ENCODE measurements at places on chromosomes 5 and 9. TPM values are rescaled to one million over a fixed set of nuclear protein-coding genes. Genes with fewer than 3 reads are reported as not detected.

TRPM6 gene
- 0.09 TPM for polyA plus RNA-seq

KCNN2 gene
- not detected for polyA plus RNA-seq

PPP3R2 gene
- not detected for polyA plus RNA-seq

SLC36A3 gene
- not detected for polyA plus RNA-seq

KCNV2 gene
- polyA plus RNA-seq = not detected

CEMIP2 gene
- polyA plus RNA-seq = 10.3 TPM

HTR1A gene
- not detected for polyA plus RNA-seq

NAIP gene
- 3.6 TPM for polyA plus RNA-seq

DDX4 gene
- not detected for polyA plus RNA-seq

SLC6A3 gene
- not detected for polyA plus RNA-seq

DNA sequence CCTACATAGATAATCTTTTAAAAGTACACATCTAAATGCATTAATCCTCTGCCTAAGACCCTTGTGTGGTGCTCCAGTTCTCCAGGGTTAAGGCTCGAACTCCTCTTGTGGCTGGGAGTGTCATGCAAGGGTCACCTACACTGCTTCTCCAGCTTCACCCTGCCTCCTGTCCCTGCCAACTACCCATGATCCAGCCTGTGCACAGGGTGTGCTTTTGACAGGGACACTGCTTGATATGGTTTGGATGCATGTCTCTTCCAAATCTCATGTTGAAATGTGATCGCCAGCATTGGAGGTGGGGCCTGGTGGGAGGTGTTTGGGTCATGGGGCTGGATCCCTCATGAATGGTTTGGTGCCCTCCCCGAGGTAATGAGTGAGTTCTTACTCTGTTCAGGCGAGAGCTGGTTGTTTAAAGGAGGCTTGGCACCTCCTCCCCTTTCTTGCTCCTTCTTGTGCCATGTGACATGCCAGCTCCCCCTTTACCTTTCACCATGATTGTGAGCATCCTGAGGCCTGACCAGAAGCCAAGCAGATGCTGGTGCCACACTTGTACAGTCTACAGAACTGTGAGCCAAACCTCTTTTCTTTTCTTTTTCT is 48.5 kb downstream of the SLC22A5 start:
- no peak for DNase-seq

DNA sequence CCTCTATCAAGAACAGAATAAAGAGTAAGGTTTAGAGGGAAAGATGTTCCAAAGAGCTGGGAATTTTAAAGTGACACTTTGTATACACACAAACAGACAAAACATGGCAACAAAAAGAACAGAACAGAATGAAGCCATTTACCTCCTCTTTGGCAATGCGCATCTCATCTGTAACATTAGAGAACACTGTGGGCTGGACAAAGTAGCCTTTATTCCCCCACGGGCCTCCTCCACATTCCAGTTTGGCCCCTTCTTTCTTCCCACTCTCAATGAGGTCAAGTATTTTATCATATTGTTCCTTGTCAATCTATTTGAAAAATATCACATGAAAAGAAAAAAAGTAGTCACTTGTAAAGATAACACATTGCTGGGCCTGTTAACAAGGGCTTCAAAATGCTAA is 41.0 kb downstream of the ALDH1A1 start:
- no peak for DNase-seq

GRCh38 chr9:85425153-85425611 is 316.6 kb downstream of the AGTPBP1 start:
- DNase-seq = peak; percentile 73

GRCh38 chr9:93082841-93083411 is 13.1 kb upstream of the CARD19 start:
- no peak for DNase-seq

DNA sequence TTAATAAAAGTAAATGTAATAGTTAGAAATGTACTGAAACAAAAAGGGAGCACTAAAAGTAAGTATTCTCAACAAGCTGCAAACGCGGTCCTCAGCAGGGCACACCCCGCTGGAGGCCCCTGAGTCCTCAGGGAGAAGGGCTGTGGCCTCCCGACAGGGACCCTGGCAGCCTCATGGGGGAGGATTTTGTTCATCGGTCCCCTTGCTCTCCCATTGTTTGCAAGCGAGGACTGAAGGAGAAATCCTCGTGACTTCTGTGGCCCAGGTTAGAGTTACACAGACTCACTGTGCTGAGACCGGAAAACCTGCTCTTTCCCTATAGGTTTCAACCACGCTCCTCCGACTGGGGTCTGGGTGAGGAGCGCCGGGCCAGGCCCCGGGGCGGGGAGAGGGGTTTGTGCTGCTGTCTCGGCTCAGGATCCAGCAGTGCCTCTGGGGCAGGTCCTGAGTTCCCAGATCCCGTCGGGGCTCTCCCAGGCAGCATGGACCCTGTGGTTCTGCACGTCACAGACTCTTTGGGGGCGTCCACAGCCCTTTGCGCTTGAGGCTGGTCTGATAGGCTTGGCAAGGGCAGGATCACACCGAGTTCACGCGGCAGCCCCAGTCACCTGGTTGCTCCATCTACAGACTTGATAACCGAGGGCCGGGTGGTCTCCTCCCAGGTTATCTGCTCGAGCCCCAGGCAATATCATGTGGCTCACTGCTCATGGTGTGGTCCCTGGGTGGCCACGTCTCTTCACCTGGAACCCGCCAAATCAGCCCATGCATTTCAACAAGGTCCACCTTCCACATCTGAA is 38.8 kb downstream of the MRPL36 start:
- no peak for DNase-seq

- DNase-seq = peak; percentile 4
These were observed 18.8 kb upstream of the FCN1 start for GRCh38 chr9:134936346-134937163.

GRCh38 chr9:82091100-82091499 is 102.5 kb downstream of the SPATA31D1 start:
- DNase-seq = no peak

- DNase-seq = no peak
These were observed 8.3 kb downstream of the CDK5RAP2 start for GRCh38 chr9:120571443-120572257.

DNA sequence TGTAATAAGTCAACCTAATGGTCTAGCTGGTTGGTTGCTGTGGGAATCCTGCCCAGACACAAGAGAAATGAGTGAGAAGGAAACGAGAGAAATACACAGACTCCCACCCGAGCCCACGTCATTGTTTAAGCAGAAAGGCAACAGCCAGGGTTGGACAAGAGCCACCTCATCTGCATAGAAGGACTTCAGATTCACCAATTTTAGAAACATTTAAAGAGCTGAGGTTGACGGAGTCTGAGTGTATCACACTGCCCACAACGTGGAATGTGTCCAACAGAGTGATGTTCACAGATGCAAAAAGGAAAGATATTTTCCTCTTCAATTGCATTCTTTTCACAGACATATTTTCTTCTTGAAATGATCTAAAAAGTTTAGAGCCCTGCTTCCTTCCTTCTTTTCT is 349.5 kb downstream of the AGTPBP1 start:
- no peak for DNase-seq

DNA sequence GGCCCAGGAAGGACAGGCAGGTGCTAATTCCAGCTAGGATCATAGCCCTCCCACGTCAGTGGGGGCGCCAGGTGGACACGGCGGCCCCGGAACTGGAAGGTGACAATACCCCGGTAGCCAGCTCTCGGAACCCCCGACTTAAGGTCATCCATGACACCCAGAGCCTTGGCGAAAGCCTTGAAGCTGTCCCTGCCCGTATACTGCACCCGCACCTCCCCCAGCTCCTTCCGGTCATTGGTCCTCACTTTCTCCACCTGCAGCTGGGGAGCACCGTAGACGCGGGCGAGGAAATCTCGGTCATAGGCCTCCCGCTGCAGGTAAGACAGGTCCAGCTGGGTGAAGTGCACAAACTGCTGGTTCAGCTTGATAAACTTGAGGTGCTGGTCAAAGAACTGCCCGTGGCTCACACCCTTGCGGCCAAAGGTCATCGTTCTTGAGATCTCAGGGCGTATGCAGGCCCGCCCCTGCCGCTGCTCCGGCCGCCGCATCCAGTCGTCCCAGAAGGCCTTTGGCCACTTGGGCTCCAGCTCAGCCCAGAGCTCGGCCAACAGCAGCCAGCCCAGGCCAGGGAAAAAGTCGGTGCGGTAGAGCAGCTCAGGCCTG is 10.9 kb downstream of the MGAT1 start:
- DNase-seq = no peak

GRCh38 chr9:27347889-27348288 is 50.9 kb upstream of the EQTN start:
- DNase-seq = no peak

GRCh38 chr5:53076014-53076583 is 33.5 kb downstream of the MOCS2 start:
- DNase-seq = no peak

DNA sequence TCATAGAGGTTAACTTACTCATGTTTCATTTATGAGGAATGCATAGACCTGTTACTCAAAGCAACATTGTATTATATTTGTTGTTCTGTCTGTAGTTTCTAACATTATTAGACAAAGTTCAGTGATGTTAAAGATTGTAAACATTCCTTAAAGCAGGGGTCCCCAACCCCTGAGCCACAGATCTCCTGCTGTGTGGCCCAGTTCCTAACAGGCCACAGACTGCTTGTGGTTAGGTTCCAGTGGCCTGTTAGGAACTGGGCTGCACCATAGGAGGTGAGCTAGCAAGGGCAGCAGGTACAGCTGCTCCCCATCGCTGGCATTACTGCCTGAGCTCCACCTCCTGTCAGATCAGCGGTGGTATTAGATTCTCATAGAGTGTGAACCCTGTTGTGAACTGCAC is 181.1 kb downstream of the KDM4C start:
- no peak for DNase-seq

- DNase-seq = peak; percentile 9
These were observed 1672.0 kb upstream of the CDH9 start for GRCh38 chr5:28710360-28710759.

DNA sequence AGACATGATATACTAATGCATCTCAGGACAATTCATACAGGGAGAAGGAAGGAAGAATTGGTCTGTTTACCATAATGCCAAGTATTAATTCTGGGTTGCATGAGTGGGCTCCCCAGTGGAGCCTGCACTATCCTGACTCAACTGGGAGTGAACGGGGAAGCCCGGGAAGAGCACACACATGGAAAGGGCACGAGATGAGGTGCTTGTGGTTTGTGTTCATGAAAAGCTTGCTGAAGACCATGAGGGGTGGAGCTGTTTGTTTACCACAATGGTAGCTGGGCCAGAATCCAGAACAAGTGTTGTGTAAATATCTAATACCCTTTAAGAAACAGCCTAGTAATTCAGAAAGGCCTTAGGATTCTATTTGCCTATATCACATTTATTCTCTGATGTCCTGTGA is 44.6 kb downstream of the POC5 start:
- no peak for DNase-seq

DNA sequence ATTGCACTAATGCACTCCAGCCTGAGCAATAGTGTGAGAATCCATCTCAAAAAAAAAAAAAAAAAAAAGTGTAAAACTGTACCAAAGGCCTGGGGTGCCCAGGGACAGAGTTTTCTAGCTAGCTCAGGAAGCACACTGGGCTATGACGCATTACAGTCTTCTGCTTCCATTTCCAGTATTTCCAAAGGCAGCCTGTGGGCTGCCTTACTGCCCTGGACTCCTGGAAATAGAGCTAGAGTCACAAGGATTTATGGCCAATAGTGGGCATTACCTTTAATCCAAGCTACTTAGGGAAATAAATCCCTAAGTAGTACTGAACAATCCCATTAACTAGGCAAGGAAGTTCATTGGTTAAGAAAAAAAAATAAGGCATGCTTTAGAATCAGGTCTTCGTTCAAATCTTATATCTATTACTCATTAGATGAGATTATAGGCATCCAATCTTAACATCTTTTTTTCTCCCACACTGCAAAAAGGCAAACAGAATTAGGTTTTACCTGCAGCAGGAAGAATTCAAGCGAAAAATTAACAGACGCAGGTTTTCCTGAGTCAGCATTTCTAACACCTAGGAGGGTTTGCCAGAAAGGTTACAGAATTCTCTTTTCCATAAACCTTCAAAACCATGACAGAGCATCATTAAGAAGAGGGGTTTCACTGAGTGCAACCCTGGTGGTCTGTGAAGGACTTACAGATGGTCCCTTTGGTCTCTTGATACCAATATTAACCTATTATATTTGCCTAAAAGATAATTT is 85.6 kb upstream of the CCDC112 start:
- DNase-seq = no peak

Measured in K562 (cell line).